Stimulated activated naive CD8-positive, alpha-beta T cell treated with anti-CD3 and anti-CD28 coated beads, Interleukin-15, Interleukin-2, amounts not matched to agents 100 U/mL and 50 U/mL, for 24 hours (primary cell): ENCODE measurements at places on chromosomes 2 and 18.
A peak's percentile ranks its signal among the peaks of the same experiment; 100 is the strongest.

DNA sequence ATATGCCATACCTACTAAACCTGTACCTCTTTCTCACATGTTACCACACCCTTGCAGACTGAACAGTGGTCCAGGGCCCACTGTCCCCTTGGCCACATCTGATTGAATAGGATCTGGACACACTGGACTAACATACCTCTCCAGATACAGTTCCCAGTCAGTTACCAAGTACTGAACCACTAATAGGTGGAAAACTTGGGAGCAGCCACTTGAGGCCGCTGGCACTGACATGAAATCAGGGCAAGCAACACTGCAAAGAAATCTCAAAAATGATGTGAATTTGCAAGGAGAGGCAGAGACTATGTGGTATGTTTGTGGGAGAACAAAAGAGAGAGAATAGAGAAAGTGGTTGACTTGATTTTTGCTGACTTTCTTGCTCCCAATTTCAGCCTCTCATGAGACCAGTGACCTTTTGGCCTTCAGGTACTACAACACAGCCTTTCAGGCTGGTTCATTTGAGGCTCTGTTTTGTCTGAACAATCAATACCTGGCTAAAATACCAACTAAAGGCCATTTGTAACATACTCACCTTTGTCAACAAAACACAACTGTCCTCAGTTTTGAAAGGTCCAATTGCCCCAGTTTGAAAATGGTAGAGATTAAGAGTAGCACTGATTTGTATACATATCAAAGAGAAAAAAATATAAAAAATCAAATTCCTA is 7.8 kb downstream of the GRB14 start:
- DNase-seq = no peak

- no peak for DNase-seq
Observed at GRCh38 chr18:31648966-31649429, 35.4 kb downstream of the B4GALT6 start.

- DNase-seq = no peak
Observed at GRCh38 chr2:14543284-14543683, 89.2 kb upstream of the LRATD1 start.

DNA sequence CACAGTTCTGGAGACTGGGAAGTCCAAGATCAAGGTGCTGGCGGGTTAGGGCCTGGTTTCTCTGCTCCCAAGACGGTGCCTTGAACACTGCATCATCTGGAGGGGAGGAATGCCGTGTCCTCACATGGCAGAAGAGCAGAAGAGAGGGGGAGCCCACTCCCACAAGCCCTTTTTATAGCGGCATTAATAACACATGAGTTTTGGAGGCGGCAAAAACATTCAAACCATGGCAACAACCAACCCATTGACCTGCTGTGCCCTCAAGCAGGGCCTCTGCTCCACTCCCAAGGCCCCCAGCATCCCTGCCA is 62.0 kb downstream of the SMAD7 start:
- no peak for DNase-seq

GRCh38 chr2:170207901-170208300 is 30.0 kb downstream of the MYO3B start:
- no peak for DNase-seq

- no peak for DNase-seq
Observed at GRCh38 chr2:25497918-25498407, 156.2 kb upstream of the DNMT3A start.

DNA sequence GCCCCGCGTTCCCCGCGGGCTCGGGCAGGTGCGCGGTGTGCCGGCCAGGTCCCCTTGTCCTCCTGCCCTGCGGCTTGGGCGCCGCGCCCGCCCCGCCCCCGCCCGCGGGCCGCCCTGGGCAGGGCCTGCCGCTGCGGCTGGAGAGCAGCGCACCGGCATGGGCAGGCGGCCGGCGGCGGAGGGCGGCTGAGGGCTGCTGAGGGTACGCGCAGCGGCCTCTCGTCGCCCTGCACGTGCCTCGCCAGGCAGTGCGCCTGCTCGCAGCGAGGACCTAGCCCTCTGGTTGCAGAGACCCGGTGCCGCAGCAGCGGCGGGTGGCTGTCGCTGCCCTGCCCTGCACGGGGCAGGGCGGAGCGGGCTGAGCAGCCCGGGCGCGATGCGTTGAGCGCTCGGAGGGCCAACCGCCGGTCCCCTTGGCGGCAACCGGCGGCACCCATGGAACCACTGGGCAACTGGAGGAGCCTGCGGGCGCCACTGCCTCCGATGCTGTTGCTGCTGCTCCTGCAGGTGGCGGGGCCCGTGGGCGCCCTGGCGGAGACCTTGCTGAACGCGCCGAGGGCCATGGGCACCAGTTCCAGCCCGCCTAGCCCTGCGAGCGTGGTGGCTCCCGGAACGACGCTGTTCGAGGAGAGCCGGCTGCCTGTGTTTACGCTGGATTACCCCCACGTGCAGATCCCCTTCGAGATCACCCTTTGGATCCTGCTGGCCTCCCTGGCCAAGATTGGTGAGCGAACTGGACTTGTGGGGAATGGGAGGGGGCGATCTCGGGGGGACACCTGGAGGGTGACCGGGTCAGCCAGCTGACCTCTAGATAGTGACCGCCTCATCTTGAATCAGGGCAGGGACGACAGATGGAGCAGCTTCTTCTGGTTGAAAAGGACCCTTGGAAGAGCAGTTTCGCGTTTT is at the start of gene SLC9A2:
SLC9A2 (plus strand) TSS at position 140 of the 906 bp plus-strand sequence; CDS start at position 436, 296 bp downstream.
- DNase-seq = peak; percentile 12

DNA sequence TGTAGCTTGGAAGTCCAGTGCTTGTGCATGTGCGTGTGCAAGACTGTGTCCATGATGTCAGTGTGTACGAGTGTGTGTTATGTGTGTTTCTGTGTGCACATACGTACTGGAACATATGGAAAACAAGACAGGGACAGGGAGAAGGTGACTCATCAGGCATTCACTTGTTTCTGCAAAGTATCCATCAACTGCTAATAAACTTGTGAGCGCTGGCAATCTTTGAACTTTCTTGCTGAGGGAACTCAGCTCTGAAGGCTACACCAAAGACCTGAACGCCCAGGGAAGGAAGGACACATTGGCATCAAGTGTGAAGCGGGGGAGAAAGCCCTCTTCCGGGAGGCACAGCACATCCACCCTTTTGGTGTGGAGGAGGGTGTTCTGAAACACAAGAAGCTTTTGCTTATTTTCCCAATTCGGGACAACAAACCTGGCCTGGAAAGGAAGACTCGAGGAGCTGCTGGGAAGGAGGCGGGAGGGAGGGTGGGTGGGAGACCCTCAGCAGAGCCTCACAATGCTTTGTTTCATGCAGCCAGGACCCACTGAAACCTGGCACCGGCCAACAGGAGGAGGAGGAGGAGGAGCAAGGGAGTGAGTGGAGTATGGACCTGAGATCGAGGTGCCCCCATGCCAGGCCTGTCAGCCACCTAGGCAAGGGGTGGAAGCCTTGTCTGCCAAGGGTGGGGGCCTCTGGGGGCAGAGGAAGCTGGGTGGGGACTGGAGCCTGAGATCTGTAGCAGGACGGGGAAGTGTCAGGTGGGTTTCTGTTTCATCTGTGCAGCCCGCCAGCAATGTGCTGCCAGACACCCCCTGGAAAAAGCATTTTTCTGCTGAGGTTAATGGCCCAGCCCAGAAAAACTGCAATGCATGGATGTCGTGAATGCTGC is 26.8 kb downstream of the SMAD7 start:
- DNase-seq = no peak

DNA sequence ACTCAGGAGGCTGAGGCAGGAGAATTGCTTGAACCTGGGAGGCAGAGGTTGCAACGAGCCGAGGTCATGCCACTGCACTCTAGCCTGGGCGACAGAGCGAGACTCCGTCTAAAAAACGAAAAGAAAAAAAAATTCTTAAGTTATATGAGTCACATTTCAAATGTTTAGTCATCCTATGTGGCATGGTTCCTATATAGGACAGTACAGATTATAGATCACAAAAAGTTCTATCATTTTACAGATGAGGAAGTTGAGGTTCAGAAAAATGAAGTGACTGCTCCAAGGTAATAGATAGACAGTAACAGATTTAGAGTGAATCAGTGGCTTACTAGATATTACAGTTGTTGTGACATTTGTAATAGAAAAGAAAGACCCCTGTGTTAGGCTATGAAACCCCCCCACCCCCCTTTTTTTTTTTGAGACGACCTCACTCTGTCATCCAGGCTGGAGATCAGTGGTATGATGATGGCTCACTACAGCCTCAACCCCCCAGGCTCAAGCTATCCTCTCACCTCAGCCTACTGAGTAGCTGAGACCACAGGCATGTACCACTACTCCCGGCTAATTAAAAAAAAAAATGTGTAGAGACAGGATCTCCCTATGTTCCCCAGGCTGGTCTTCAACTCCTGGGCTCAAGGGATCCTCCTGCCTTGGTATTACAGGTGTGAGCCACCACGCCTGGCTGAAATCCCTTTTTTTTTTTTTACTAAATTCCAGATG is 22.7 kb downstream of the PTPN4 start:
- no peak for DNase-seq

DNA sequence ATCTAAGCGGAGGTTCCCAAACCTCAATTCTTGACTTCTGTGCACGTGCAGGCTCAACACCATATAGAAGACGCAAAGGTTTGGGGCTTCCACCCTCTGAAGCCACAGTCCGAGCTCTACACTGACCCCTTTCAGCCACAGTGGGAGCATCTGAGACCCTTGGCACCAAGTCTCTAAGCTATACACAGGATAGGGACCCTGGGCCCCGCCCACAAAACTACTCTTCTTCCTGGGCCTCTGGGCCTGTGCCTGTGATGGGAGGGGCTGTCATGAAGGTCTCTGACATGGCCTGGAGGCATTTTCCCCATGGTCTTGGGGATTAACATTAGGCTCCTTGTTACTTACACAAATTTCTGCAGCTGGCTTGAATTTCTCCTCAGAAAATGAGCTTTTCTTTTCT is 1374.1 kb upstream of the NXPH2 start:
- no peak for DNase-seq

DNA sequence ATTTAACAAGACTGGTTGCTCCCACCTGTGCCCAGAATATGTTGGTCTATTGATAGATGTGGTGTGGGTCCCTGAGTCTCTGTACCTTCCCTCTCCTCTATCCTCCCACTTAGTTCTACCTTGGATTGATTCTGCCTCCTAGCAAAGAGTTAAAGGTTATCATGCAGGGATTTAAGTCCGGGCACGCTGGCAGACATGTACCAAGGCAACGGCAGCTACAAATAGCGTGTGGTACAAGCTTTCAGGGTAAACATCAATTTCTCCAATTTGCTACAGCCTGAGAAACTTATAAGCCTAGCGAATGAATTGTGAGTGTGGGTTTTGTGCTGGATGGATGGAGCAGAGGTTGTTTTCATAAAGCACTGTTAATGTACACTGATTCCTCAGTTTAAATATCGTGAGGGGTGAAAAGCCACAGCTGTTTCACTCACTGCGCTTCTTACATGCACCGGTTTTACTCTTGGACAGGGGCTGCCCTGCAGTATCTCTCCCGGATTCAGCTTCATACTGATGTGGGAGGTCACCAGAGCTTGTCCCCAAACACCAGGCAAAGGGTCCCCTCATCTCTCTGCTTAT is 289.8 kb downstream of the ICOS start:
- no peak for DNase-seq

DNA sequence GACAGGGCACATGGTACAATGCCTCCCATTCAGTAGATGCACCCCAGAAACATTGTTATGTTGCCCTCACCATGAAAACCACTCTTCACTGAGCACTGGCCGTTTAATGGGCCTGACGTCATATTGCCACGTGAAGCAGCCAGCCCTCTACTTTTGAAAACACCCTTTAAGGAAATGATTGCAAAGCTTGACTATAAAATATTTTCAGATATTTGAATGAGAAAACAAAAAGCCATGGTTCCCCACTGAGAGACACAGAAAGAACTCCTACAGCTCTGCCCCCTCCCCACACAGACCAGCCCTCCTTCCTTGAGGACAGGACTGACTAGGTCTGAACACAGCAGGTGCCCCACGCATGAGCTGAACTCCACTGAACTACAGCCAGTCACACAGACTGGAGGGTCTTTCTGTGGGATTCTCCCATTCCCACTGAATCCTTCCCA is 349.1 kb downstream of the ANAPC1 start:
- DNase-seq = no peak

DNA sequence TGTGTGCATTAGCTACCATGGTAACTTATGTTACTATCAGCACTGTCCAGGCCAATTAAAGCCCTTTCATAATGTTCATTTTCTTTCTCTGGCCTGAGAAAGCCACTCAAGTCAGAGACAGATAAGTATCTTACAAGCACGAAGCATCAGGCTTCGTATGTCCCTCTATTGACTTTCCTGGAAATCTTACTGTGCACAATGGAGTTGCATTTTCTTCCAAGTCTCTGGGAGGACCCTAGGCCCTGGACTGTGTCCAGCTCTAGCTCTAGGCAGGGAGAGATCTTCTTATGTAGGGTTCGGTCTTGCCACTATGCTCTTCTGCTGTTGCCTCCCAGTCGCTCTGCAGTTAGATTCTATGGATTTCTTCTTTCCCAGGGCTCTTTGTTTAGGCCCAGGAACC is 40.0 kb upstream of the ITGA6 start:
- DNase-seq = no peak

DNA sequence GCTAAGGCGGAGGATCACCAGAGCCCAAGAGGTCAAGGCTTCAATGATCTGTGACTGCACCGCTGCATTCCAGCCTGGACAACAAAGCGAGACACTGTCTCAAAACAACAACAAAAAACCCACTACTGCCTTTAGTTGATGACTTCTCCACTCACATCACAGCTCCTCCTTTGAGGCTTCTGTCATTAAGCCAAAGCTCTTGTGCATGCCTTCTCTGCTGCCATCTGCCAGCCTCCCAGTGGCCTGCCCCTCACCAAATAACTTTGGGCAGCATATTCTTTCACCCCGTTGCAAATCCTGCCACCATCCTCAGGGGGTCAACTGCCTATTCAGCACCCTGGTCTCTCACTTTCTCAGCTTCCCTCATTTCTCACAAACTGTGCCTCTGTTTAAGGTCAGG is 27.5 kb downstream of the OSBPL1A start:
- no peak for DNase-seq

DNA sequence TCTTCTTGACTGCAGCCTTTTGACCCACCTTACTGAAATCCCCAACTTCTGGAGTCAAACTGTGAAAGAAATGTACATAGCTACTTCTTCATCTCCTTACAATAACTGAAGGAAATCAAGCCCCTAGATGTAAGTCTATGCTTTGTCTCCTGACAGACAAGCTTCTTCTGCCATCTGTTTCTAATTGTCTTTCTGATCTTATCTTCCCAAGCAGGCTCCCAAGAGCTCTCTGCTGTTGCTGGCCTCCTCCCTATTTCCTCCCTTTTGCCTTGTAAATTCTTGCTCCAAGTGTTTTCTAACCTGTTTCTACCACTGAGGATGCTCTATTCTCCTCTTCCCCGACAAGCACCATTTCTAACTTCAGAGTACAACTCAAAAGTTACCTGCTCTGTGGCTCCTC is 77.4 kb upstream of the OSR1 start:
- DNase-seq = no peak

GRCh38 chr2:241381872-241382271 is 25.8 kb downstream of the FARP2 start:
- DNase-seq = no peak
